ENCODE measurements at places on chromosomes 3 and 15.

DNA sequence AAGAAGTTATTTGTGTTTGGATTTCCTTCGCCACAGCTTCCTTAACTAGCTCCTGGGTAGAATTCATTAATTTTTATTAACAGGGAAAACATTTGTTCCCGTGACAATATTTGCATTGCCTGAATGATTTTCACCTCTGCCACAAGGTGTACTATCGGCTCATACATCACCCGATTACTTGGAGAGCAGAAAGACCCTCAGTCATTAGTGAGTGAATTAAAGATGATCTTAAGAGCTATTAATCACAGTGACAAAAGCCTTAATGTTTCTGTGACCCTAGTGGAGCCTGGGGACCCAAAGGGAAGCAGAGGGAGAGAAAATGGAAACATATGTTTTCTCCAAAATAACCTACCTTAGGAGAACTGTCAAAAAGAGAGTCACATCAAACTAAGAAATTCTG is 228.3 kb downstream of the MECOM start:
- no peak for DNase-seq

GRCh38 chr3:195084746-195085145 is 186.2 kb downstream of the XXYLT1 start:
- no peak for DNase-seq

DNA sequence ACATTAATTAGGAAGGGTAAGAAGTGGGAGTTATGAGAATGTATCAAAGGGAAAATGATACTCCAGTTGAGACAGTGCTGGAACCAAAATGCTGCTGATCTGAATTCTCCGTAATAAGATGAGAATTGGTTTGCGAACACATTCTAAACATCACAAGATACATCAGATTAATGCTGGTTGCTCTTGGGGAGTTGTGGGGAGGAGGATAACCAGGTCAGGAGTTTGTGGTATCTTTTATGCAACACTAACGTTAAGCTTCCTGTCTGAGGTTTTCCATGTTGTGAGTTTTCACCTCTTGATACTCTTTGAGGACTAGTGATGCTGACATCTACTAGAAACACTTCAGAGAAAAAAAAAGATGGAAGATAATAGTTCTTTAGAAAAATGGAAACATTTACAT is 47.2 kb downstream of the PPARG start:
- DNase-seq, result no peak

GRCh38 chr3:176262071-176262470 is 935.2 kb downstream of the TBL1XR1 start:
- DNase-seq, result no peak

- no peak for DNase-seq
These were observed 725 bp upstream of the SCAMP2 start for GRCh38 chr15:74873756-74874424.

DNA sequence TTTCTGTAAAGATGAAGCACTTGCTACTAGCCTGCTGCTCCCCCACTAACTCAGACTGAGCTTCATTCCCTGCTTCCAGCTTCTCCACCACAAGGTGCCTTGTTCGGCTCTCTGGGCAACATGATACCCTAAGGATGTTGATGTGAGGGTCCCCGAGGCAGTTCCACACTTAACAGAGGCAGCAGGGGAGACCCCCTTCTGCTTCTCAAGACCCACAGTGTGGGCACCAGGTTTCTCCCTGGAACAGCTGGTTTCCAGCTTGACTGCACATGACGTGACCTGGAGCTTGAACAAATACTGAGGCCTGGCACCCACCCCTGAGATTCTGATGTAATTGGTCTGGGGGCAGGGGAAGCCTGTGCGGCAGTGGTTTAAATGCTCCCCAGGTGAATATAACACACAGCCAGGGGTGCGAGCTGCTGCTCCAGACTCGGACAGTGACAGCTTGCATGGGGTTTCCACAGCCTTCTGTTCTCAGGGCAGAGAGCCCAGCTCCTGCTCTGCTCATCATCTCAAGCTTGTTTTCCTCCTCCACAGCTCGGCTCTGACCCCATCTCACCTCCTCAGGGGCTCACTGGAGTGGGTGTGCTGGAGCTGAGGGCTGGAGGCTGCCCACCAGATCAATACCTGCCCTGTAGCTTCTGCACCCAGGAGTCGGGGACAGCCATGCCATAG is 95.0 kb upstream of the HACD2 start:
- no peak for DNase-seq

- DNase-seq, result no peak
These were observed 20.2 kb downstream of the ADGRG7 start for GRCh38 chr3:100629421-100630127.

DNA sequence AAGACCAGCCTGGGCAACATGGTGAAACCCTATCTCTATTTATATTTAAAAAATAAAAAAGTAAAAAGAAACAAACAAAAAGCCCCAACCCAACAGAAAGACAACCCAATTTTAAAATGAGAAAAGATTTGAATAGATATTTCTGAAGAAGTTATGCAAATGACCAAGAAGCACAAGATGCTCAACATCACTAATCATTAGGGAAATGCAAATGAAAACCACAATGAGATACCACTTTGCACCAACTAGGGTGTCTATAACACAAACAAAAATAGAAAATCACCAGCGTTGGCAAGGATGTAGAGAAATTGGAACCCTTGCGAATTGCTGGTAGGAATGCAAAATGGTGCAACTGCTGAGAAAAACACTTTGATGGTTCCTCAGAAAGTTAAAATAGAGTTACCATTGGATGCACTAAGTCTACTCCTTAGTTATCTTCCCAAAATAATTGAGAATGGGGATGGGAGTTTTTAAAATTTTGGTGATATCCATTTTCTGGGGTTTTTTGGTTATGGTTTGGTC is 45.8 kb upstream of the CCNB2 start:
- no peak for DNase-seq

GRCh38 chr3:125186261-125186787 is 26.2 kb downstream of the SLC12A8 start:
- DNase-seq, result no peak

GRCh38 chr15:59918994-59919951 is 84.8 kb upstream of the FOXB1 start:
- DNase-seq, result no peak

DNA sequence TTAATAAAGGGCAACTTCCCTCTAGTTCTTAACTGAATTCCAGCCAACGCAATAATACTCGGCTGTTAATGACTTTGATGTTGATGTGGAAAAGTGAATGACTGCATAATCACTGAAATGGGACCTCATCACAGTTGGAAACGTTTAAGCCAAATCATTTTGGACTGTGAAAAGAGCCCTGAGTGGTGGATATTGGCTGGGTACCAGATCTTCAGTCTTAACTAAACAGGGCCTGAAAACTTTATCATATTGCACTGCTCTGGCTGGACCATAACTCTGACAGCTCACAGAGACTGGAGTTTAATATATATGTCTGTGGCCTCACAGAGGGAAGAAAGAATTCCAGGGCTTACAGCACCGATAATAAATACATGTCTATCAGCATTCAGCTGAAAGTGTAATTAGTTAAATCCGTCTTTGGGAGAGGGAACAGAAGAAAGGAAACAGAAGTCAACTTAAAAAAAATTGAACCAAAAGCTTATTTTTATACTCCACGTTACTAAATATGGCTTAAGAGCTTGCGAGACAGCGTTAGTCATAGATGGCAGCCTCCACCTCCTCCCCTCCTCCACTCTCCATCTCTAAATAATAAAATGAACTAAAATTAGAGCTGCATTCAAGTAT is 222.3 kb upstream of the CDIN1 start:
- DNase-seq, result peak; percentile 2

DNA sequence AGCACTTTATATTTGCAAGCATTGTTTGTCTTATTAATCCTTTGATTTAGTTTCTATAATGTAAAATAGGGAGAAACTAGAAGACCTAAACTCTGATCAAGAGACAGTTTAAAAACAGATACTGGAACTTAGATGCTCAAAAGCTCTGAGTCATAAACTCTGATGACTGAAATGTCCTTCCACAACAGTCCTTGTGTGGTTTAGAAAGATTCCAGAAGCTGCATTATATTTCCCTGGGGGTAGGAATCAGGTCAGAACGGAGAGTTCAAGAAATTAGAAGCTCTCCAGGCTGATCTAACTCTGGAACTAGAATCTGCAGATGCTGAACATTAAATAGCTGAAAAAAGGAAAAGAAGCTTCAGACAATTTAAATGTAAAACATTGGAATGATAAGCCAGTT is 18.3 kb upstream of the ONECUT1 start:
- no peak for DNase-seq

DNA sequence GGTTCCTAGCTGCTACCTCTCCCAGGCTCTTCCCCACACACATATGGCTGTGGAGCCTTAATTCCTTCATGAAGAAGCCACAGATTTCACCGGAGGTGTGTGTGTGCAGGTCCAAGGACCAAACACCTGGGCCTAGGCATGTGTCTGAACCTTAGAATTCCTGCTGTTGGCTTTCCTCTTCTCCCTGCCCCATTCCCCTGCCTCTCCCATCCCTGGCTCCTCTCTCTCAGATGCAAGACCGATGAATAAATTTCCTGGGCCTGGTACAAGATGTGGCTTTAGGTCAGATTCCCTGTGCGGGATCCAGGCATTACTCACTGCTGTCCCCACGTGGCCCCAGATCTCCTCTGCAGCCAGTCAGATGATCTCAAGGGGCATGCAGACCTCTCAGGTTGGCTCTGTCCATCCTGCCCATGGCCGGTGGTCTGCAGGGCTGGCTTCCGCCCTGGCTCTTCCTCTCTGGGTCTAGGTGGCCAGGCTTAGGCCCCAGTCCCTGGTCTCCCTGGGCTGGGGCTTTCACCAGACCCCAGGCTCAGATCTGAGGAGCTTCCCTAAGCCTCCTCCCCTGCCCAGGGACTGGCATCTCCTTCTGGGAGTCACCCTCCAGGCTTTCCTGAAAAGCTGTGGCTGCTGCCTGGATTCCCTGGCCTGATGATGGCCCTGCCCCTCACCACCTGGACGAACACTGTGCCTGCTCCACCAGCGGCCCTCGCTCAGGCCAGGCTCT is 20.5 kb downstream of the CCR9 start:
- no peak for DNase-seq

DNA sequence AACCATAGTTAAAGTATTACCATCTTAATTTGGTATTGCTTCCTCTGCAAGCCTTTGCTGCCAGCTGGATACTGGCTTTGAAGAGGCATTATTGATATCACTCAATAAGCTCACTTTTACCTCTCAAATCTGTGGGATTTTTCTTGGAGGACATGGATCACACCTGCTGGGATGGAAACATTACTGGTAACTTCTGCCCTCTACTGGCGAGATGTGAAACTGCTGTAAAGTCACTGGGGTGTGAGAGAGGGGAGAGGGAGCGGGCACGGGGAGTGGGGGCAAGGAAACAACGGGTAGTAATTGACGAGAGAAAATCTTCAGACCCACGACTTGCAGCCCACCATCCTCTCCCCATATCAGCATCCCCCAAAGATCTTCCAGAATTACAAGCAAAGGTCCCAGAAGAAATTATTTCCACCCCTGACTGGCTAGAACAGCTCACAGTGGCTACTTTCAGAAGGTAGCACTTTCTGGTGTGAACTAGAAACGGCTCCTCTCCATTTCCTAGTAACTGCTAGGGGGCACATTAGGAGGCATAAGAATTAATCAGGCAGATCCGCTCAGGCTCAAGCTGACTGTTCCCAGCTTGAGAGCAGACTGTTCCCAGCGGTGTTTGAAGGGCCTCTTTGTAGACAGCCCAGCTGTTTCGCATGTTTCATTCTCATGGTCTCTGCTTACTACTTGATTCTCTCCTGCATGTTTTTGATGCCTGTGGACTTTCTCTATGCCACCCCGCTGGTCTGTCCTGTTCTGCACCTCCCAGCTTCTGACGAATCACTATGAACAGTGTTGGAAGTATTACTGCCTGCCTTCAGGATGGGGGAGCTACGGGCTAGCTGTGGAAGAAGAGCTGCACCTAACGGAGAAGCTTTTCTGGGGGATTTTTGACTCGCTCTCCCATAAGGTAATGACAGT is 230.4 kb upstream of the CHRM5 start:
- peak; percentile 37 for DNase-seq

DNA sequence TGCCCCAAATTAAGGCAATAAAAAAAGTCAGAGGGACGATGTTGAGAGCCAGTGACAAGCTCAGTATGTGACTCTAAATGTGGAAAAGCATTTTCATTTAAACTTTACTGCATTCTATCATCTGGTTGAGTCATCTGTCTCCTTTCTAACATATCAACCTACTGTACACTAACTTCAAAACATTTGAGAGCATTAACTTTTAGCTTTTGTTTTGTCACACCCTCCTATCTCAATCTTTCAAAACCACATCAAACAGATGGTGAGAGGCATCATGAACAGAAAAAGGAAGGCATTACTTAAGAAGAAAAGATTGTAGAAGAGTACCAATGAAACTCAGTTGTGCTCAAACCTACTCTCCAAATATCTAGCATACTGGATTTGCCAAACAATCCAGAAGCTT is 4.8 kb downstream of the LRRC58 start:
- DNase-seq, result no peak

GRCh38 chr3:16907243-16907642 is 22.5 kb downstream of the PLCL2 start:
- no peak for DNase-seq

- DNase-seq, result no peak
These were observed 342.8 kb upstream of the ARPP21 start for GRCh38 chr3:35296533-35296932.

- no peak for DNase-seq
These were observed 1.4 kb upstream of the SLC51A start for GRCh38 chr3:196214783-196215441.

DNA sequence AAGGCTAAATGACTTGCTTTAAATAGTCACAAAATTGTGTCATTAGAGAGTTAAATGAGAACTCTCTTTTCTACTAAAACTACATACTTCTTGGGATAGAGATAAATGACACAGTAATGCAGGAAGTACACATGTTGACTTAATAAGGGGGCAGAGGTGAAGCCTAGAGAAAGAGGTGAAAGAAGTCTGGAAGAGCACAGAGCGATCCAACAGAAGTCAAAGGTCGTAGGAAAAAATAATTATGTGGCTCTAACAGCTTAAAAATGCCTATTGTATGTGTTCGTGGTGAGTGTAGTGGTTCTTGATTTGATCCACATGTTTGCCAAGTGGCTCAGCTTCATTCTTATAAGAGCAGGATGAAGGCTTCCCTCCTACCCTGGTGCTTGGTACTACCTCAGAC is 61.7 kb downstream of the TMEM212 start:
- DNase-seq, result no peak

DNA sequence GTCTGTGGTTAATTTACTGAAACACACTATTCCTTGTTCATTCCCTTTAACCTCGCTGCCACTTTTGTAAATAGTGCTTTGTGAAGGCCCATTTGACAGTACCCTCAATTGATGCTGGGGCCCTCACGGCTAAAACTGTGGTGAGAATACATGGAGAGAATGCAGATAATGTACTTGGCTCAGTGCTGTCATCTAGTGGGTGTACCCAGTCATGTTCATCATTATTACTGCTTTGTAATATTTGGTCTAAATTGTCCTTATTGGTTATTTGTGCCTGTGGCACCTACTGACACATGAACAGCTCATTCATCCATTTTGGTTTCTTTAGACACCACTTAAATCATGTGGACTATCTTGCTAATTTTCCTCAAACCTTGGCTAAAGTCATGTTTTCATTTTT is 543.6 kb downstream of the EDEM1 start:
- no peak for DNase-seq

GRCh38 chr3:69941037-69941436 is 58.5 kb upstream of the SAMMSON start:
- DNase-seq, result no peak

- no peak for DNase-seq
These were observed 23.4 kb upstream of the DYNC1LI1 start for GRCh38 chr3:32593903-32594525.

Measured in NCI-H1105 treated with DMSO at 0.1 percent for 48 hours (cell line).